ENCODE measurements at places on chromosomes 5 and 9. TPM values are rescaled to one million over a fixed set of nuclear protein-coding genes. Genes with fewer than 3 reads are reported as not detected.
A peak's percentile ranks its signal among the peaks of the same experiment; 100 is the strongest.

SLC24A2 gene
- polyA plus RNA-seq = 1.2 TPM

ADCY2 gene
- polyA plus RNA-seq = 54.1 TPM

- DNase-seq = peak; percentile 0
Observed at GRCh38 chr5:118042076-118042475, 946.3 kb downstream of the DTWD2 start.

GRCh38 chr5:22678886-22679285 is 174.3 kb downstream of the CDH12 start:
- DNase-seq = no peak

GRCh38 chr5:12837592-12837991 is 933.3 kb upstream of the CTNND2 start:
- DNase-seq = no peak

KCNT1 gene
- polyA plus RNA-seq = 16.8 TPM

All from hindlimb muscle (tissue), 1 donor.